AG04450 (cell line): ENCODE measurements at places on chromosomes 4 and X.

- DNase-seq: no peak
Measured at GRCh38 chrX:107715331-107716117, 60.1 kb downstream of the TSC22D3 start.

- no peak for DNase-seq
Measured at GRCh38 chrX:154542723-154543424, 3.8 kb downstream of the G6PD start.

DNA sequence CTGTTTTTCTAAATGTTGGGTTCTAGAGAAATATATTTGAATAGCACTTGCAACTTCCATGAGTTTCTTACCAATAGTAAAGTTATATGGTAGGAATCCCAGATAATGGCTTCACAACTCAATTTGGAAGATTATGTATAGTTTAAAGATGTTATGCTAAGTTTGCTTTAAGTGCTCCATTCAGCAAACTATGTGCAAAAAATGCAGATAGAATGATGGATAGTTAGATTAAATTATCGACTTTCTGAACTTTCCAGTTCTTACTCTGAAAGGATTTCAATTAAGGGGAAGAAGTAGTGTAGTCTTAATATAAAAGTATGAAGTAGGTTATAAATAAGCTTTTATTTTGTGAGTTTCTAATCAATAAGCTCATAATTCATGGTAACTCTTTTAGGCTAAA, 60.7 kb upstream of the NFKB1 start:
- DNase-seq: no peak

GRCh38 chr4:144174401-144175067, 34.0 kb upstream of the GYPA start:
- DNase-seq: peak; percentile 32

DNA sequence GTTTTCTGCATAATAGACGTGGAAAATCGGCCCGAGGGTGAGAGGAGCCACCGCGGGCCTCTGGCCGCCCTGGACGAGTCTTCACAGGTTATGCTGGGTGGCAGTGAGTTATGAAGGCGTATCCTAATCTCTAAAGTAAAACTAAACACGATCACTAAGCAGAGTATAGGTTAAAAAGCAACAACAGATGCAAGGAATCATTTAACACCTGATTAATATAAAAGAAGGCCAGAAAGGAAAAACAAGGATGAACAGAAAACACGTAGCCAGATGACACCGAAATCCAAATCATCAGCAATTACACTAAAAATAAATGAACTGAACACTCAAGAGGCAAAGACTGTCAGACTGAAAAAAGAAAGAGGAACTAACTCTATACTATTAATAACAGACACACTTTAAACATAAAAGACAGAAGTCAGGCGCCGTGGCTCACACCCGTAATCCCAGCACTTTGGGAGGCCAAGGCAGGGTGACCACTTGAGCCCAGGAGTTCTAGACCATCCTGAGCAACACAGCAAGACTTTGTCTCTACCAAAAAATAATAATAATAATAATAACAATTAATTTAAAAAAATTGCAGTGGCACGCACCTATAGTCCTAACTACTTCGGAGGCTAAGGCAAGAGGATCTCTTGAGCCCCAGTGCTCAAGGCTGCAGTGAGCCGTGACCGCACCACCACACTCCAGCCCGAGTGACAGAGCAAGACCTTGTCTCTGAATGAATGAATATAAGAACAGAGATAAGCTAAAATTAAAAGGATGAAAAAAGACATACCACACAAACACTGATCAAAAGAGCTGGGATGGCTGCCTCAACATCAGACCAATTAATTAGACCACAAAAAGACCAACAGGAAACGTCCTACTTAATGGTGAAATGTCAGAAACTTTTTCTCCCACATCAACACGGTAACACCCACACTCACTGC, 30.0 kb downstream of the CTBP1 start:
- DNase-seq: no peak

GRCh38 chr4:53005808-53006207, 143.7 kb downstream of the RASL11B start:
- no peak for DNase-seq

GRCh38 chr4:112082954-112083586, 62.2 kb upstream of the FAM241A start:
- peak; percentile 21 for DNase-seq

GRCh38 chr4:61817071-61817470, 616.9 kb downstream of the ADGRL3 start:
- DNase-seq: no peak

DNA sequence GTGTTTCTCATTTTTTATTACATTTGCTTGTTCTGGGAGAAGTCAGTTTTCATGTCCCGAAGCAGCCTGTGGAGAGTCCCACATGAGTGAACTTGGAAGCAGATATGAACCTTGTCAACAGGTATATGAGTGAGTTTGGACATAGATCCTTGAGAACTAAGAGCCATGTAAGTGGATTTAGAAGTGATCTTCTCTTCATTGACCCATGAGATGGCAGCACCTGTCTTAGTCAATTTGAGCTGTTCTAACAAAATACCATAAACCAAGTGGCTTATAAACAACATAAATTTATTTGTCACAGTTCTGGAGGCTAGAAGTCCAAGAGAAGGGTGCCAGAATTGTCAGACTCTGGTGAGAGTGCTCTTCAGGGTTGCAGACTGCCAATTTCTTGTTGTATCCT, 1043.8 kb downstream of the ADGRL3 start:
- no peak for DNase-seq

GRCh38 chr4:153466949-153467896, 1.1 kb downstream of the TMEM131L start:
- DNase-seq: no peak

DNA sequence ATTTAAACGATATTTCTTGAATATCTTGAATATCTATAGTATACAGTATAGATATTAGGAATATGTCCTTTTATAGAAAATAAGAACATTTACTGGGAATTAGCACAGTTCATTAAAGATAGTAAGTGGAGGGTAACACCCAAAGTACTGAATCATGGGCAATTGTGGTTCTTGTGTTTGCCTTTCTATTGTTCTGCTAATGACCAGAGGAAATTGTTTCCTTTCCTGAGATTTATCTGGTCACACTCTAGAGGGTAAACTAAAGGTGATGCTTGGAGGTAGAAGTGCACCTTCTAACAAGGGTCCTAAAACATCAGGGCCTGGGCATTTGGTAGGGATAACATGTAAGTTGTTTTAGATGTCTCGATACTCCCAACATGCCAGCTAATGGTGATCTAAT, 241.3 kb upstream of the SFRP2 start:
- no peak for DNase-seq

GRCh38 chr4:170386971-170387370, 297.2 kb upstream of the AADAT start:
- no peak for DNase-seq

GRCh38 chrX:18981124-18981807, 2.6 kb downstream of the PHKA2 start:
- no peak for DNase-seq

GRCh38 chr4:128844931-128845330, 35.4 kb downstream of the JADE1 start:
- no peak for DNase-seq

DNA sequence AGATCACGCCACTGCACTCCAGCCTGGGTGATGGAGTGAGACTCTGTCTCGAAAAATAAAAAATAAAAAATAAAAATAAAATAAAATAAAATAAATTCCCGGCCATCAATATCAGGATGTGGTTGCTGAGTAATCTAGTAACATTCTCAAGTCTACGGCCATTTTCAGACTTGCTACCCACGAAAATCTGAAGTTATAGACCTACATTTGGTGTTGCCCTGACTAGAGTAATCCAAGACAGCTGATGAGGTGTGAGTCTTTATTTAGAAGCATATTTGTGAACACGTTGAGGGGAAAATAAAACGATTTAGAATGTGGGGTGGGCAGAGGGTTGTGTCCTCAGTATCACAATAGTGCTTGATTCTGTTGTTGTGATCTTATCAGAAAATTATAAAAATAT, 130.2 kb upstream of the MID1 start:
- DNase-seq: no peak

DNA sequence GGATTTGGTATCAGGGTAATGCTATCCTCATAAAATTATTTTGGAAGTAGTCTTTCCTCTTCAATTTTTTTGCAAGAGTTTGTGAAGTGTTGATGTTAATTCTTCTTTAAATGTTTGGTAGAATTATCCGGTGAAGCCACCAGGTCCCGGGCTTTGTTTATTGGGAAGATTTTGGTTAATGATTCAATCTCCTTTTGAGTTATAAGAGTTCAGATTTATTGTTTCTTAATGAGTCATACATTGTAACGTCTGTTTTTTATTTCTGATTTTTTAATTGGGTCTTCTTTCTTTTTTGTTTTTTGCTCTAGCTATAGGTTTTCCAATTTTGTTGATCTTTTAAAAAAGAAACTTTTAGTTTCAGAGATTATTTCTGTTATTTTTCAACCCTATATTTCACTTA, 412.3 kb downstream of the PDGFC start:
- no peak for DNase-seq

- DNase-seq: no peak
Measured at GRCh38 chr4:59583845-59584568, 1616.1 kb upstream of the ADGRL3 start.

DNA sequence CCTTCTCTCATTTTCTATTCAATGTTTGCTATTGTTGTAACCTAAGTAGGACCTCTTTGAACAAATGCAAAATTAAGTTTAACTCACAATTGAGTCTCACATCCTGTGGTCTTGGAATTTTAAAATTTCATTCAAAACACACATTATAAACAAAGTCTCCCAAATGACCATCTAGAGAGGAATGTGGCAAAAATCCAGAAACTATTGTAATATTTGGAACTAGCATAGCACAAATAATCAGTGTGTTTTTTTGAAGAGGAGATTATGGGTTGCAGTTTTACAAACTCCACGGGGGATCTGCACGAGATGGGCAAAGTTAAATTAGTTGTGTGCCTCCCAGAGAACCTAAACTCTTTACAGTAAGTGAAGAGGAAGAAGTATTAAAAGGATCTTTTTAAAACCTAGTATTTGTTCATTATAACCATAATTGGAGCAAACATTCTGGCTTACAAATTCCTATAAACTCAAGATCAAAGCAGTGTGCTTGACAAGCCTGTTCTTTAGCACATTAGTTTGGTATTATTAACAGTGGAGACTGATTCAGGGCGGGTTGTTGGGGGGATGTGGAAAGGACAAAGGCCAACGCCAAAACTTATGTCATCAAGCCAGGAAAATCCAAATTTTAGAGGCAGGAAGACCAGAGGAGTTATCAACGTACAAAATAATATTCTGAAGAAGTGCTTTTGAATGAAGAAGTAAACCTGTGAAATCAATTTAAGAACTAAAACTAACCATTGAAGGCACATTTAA, 22.4 kb upstream of the RBPJ start:
- peak; percentile 58 for DNase-seq

GRCh38 chrX:21990832-21991231, 41.3 kb upstream of the PHEX start:
- no peak for DNase-seq

- DNase-seq: no peak
Measured at GRCh38 chr4:22874334-22874912, 181.7 kb downstream of the GBA3 start.

DNA sequence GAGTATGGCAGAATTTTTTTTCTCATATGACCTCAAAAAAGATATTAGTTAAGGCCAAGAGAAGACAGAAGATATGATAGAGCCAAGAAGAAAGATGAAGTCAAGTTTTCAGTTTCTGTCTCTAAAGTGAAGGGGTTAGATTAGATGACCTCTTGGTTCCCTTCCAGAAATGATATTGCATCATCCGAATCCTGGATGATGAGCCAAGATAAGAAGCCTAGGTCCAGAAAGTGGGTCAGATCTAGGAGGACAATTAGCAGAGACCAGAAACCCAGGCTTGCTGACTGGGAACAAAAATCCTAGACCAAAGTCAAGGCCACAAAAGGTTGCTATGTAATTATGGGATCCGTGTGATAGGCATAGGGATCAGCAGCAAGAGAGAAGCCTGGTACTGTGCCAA, 20.2 kb downstream of the SATL1 start:
- no peak for DNase-seq

GRCh38 chrX:103254921-103255493, at the start of gene TCEAL8:
Gene TCEAL8 (minus strand): TSS chrX:103255155. CDS start chrX:103253979, 1,176 bp downstream.
- peak; percentile 23 for DNase-seq

- DNase-seq: no peak
Measured at GRCh38 chr4:88137112-88137511, 21.3 kb downstream of the ABCG2 start.

DNA sequence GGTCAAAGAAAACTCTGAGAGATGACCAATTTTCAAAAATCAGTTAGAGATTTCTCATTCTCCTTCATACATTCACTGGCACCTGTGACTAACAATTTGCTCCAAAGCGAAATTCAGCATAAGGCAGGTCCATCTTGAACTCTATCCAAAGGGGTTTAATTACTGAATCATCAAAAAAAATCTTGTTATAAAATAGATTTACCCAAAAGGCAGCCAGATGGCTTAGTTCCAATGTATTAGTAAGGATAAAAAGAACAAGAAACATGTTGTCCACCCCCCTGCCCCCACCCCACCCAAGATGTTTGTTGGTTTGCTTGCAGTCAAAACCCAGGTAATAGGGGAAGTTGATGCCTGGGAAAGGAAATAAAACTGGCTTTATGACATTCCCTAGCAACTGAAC, 200.3 kb downstream of the ANTXR2 start:
- no peak for DNase-seq

- DNase-seq: no peak
Measured at GRCh38 chrX:113492895-113493294, 652.3 kb upstream of the AMOT start.

DNA sequence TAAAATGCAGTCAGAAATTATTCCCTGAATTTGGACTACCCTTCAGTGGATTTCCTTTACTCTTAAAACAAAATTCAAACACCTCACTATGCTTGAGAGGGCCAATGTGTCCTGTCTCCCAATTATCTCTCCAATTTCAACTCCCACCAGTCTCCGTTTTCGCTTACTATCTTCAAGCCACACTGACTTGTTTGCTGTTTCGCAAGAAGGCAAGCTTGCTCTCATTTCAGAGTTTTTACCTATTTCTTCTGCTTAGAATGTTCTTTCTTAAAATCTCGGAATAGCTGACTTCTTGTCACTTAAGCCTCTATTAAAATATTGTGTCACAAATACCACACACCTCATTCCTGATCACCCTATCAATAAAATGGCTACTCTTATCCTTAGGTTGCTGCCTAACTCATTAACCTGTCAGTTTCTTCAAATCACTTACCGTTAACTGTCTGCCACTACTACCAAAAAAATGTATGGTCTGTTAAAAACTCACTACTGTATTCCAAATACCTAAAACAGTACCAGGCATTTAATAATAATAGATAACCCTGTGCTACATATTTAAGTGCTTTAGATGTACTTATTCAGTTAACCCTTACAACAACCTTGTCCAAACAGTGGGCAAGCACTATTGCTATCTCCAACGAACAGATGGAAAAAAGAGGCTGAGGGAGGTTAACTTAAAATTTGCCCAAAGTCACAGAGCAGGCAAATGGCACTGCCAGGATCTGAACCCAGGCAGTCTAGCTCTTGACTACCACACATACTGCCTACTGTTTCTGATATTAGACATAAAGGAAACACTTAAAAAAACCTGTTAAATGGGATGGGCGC, 2.9 kb downstream of the UBA6 start:
- DNase-seq: no peak

GRCh38 chrX:20149326-20149725, 7.7 kb upstream of the EIF1AX start:
- DNase-seq: no peak
